Activated T-helper 1 cell treated with anti-CD3 and anti-CD28 coated beads, Interleukin-2, amount 50 U/mL, for 16 hours (primary cell): ENCODE measurements at places on chromosomes 3 and 15.

GRCh38 chr3:169241991-169242707 is 421.4 kb downstream of the MECOM start:
- DNase-seq, result no peak

- DNase-seq, result no peak
Measured at GRCh38 chr15:69009341-69009740, 5.2 kb upstream of the NOX5 start.

DNA sequence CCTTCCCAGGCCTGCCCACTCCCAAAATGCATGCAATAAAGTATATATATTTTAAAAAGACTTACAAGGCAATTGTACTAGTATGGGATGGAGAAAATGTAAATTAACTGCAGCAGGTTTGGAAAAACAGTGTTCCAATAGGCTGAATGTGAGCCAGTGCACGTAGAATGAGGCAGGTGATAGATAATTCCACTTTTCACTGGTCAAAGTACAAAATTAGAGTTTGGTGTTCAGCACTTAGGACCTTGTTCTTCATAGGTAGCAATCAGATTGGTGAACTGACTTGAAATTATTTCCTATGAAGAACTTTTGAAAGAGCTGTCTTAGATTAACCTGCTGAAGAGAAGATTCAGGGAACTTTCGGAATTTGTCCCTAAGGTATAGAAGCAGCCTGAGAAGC is 1.9 kb downstream of the WDR48 start:
- no peak for DNase-seq

GRCh38 chr3:109445210-109445609 is 107.9 kb upstream of the DPPA4 start:
- DNase-seq, result no peak

- DNase-seq, result no peak
Measured at GRCh38 chr3:449711-450110, 253.1 kb downstream of the CHL1 start.

DNA sequence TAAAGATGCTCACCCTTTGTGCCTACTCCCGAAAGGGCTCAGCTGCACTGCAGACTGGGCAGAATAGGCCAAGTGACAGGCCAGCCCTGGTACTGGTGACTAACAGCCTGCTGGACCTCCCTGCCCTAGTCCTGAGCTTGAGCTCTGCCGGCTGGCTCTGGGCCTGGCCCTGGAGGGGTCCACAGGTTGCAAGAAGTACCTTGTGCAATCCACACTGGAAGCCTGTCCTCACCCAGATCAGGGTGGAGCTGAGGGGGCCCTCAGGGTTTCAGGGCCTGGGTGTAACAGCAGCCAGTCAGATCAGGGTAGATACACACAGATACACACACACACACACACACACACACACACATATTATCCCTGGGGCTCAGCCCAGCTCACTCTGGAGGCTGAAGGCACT is 27.3 kb upstream of the PLA2G4D start:
- no peak for DNase-seq

- no peak for DNase-seq
Measured at GRCh38 chr3:61181874-61182273, 69.4 kb downstream of the FHIT start.

DNA sequence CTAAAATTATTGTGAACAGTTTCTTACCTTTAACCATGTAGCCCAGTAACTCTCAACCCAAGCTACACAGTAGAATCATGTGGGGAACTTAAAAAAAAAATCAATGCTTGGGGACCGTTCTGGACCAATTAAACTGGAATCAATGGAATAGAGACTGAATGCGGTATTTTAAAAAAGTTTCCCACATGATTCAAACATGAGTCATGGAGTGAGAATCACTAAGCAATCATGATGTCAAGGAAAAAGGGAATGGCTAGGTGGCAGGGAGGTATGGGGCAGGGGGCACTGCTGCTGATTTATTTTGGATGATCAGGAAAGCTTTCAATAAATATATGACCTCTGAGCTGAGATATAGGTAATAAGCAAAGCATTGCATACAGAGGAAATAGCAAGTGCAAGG is 250.5 kb upstream of the RORA start:
- no peak for DNase-seq

- DNase-seq, result no peak
Measured at GRCh38 chr3:46607603-46608028, 4.7 kb upstream of the FAM240A start.

GRCh38 chr3:172709774-172710663 is 848 bp downstream of the NCEH1 start:
- no peak for DNase-seq

DNA sequence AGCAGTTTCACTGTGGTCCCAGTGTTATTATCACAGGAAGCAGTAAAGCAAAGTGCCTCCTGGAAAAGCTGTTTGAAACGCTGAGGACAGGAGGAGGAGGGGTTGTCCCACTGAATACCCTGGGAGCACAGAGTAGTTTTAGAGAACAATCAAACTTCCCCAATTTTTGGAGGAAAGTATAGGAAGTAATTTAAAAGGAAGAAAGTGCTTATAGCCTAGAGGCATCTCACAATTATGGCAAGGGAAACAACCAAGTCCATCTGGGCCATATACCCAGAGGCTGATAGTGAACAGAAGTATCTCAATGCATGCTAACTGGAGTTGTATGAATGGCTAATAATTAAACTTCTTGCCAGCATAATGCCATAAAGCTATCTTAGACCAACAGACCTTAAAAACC is 137.2 kb upstream of the EPHA6 start:
- no peak for DNase-seq

DNA sequence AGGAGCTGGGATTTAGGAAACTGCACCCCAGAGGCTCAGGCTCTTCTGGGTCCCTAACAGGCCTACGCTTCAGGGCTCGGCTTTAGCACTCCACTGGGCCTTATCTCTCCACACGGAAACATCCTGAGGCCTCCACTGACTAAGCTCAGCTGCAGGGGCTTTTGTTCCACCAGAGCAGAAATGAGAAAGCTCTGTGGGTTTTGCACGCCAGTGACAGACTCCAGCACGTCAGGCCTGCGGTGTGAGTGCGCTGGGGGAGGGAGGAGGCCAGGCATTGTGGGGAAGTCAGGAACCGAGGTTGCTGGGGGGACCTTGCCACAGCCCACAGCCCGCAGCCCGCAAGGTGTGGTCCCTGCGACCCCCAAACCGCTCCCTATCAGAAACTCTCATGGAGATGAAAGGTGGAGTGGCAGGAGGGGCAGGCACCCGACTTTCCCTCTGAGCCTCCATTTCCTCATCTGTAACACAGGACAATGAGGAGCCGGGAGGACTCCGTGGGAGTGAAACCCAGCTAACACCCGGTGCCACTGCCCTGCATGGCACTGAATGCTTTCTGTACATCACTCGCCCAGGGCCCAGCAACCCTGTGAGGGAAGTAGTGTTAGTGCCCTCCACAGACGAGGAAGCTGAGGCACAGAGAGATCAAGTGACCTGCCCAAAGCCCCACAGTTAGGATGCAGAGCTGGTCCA is 106.5 kb downstream of the TPRA1 start:
- no peak for DNase-seq

DNA sequence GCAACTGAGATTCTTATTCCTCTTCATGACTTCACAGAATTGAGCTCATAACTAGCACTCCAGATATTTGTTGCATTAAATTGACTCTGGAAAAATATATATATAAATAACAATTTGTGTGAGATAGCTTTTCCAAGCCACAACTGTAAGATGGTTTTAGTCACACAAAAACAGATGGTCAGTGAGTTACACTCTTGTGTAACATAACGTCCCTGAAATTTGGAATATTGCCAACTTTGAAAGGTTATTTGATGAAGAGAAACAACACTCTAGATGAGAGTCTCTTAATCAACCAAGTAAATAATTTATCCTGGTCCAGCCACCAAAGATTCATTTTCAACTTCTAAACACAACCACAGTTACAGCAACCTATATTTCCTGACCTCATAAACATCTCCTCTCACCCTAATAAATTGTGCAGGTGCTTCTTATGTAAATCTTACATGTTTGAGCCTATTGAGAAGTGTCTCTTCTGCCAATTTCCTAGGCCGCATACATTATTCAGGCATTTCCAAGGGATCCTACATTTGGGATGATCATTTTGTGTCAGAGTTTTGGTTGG is 84.9 kb upstream of the ACP3 start:
- no peak for DNase-seq

DNA sequence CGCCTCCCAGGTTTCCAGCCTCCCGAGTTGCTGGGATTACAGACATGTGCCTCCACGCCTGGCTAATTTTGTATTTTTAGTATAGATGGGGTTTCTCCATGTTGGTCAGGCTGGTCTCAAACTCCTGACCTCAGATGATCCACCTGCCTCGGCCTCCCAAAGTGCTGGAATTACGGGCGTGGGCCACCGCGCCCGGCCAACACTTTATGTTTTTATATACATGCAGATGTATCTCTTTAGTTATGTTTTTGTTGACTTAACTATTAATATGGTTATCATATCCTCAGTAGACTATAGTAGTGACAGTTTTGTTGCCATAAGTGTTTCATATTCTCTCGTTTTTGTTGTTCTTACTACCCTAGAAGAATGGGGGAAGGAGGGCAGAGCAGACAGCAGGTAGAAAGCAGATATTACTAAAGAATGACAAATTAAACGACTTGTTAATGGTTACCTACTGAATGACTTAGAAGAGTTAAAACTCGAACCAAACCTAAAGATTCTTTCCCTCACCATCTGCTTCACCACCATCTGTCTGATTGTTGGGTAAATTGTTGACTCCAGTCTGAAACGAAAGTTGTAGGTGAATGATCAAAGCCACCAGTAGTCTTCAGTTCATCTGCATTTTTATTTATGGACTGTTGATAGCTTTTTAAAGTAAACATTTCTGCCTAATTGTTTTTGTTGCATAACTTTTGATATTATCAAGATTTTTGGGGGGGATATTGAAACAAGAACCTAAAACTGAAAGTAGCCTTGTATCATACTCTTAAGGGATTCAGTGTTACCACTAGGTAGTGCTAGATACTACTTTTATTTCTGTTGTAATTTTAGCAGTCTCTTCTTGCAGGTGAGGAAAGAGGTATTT is 89.3 kb downstream of the RASA2 start:
- no peak for DNase-seq

DNA sequence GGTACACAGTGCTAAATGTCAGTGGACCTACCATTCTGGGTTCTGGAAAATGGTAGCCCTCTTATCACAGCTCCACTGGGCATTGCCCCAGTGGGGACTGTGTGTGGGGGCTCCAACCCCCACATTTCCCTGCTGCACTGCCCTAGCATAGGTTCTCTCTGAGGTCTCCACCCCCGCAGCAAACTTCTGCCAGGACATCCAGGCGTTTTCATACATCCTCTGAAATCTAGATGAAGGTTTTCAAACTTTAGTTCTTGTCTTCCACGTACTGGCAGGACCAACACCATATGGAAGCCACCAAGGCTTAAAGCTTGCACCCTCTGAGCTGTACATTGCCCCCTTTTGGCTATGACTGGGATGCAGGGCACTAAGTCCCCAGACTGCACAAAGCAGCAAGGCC is 788.2 kb upstream of the ALCAM start:
- DNase-seq, result no peak

DNA sequence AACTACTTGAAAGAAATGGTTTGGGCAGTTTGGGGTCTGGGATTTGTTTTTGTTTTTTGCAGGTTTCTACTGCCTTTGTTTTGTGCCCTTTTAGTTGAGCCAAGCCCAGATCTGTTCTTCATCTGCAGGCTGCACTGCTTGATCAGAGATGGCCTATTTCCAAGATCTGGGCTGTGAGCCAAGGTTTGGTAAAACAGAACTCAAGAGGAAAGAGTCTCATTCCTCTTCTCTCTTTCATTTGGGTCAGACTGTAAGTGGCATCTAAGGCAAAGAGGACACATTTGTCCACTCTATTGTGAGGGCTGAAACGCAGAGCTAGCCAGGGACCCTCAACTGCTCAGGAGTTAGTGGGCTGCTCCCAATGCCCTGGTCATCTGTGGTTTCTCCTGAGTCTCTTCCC is 104.4 kb upstream of the UBE3A start:
- DNase-seq, result no peak

GRCh38 chr3:186931532-186932280 is 1.4 kb downstream of the ST6GAL1 start:
- peak; percentile 44 for DNase-seq

DNA sequence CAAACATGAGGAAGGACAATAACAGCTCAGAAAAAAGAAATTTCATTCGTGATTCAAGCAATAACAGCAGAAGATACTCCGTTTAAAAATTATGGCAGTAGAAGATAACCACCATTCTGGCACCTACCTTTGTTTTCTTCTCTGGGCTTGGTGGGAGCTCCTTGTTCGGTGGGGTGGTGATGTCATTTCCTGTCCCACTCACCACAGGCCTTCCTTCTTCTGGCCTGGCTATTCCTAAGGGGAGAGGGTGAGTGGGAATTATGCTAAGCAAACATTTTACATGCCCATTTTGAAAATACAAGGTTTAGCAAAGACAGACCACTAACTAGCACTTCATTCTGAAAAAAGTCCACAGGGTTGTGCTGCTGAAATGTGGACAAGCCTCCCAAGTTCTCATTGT is 74.4 kb downstream of the DHX30 start:
- no peak for DNase-seq

DNA sequence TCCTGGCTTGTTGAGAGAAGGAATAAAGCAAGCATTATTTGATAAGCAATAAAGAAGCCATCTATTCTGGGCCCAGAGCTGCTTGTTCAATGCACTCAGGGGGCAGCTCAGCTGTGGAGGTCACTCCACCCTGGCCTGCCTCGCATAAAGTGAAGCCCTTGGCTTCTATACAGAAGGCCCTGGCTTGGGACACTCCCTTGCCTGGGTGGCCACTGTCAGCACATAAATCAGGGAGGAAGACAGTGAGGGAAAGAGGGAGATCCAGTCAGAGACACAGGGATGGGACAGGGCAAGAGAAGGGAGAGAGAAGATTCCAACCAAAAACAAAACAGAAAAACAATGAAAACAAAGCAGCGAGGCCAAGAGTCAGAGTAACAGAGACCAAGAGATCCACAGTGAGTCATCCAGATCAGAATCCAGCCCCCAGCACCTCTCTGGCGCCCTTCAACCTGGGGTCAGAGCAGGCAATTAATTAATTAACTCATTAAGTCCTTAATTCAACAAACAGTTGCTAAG is 11.8 kb downstream of the INSYN1 start:
- no peak for DNase-seq

GRCh38 chr3:88668180-88668579 is 439.2 kb upstream of the EPHA3 start:
- DNase-seq, result no peak

DNA sequence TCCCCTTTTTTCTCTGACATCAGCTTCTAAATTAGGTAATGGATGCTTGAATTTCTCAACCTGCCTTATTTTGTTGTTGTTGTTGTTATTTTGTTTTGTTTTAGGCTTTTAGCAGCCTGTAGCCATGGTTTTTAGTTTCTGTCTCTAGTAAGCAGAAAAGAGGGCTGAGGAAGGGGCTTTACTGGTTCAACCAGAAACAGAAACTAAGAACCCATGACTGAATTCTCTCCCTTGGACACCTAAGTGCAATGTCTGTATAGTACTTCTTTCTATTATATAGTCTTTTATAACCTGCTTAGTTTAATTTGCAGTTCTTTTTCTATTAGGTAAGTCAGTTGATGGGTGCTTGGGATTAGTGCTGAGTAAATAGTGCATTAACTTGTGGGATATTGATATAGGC is 129.0 kb downstream of the BBX start:
- no peak for DNase-seq
